Posterior cingulate gyrus (tissue), 11 donors: ENCODE measurements at places on chromosomes 4 and X.

DNA sequence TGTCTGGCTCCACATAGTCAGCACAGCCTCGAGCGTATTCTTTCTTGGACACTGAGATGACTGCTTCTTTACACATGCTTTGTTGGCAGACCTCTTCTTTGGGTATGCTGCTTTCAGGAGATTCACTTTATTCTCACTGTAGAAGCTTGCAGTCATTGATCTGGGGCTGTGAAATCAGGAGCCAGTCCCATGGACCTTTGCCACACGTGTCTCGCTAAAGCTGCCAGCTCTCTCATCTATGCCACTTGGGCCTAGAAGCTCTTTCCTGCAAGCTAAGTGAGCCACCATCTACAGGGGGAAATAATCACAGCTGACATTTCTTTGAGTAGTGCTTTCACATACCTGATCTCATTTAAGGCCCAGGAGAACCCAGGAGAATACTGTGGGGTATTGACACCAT is 5.0 kb downstream of the RASL11B start:
- no peak for DNase-seq

DNA sequence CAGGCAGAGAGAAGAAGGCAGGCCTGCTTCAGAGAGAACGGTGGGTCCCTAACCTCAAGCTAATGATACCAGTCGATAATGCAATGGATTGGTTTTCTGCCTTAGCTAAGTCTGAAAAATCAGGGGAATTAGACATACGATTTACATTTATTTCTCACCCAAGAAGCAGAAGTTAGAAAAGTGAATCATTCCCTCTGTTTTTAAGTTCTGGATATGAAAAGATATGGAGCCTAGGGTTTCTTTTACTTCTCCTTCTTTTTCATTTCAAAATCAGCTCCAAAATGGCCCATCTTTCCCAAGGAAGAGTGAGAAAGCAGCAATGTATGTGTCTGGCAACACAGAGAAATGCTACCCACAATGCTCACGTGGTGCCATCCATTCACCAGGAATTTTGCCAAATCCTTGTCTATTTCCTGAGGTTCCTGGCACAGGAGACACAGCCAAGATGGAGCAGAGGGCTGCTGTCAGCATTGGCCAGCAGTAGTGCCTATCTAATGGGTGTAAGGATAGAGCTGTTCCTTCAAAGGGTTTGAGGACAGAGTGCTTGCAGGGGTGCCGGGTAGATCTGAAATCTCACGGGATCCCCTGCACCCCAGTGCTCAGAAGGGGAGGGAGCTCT is 231.5 kb downstream of the MAML3 start:
- DNase-seq, result no peak

GRCh38 chr4:40489961-40490360 is 139.7 kb downstream of the RBM47 start:
- DNase-seq, result no peak

DNA sequence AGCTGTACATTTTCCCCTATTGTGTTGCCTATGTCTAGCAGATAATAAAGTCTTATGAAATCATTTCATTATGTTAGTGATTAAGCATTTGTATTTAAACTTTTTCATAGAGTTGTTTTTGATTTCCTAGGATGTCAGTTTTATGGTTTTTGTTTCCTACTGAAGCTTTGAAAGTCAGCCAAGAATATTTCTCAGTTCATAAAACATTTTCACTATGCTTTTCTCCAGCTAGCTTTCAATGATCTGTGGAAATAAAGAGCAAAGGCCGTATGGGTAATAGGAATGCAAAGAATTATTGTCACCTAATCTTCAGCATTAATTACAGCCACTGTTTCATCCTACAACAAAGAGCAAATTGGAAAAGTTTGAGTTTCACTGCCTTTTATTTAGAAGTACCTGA is 145.7 kb upstream of the NUDT6 start:
- DNase-seq, result no peak

DNA sequence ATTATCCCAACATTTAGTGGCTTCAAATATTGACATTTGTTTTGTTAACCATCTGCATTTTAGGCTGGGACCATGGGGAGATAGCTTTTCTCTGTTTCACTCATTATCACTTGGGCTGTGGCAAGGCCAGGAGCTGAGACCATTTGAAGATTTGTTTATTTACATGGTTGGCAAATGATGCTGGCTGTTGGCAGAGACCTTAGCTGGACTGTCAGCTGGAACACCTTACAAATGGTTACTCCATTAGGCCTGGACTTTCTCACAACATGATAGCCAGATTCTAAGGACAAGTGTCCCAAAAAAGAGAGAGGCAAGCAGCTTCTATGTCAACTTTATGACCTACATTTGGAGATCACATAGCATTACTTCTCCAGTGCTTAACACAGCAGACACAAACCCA is 130.4 kb downstream of the INPP4B start:
- DNase-seq, result no peak

DNA sequence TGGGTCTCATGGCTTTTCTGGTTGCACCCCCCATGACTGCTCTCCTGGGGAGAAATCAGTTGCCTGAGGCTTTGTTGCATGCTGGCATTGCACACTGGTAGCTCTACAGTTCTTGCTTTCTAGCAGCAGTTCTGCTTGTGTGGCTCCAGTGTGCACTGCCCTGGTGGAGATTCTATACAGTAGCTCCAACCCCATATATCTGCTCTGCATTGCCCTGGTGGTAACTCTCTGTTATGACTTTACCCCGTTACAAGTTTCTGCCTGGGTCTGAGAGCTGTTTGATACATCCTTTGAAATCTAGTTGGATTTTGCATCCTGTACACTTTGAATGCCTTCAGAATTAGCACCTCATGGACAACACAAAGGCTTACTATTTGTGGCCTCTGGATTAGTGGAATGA is 241.4 kb upstream of the EPHA5 start:
- DNase-seq, result no peak
